ENCODE measurements at places on chromosomes 1 and 21.

DNA sequence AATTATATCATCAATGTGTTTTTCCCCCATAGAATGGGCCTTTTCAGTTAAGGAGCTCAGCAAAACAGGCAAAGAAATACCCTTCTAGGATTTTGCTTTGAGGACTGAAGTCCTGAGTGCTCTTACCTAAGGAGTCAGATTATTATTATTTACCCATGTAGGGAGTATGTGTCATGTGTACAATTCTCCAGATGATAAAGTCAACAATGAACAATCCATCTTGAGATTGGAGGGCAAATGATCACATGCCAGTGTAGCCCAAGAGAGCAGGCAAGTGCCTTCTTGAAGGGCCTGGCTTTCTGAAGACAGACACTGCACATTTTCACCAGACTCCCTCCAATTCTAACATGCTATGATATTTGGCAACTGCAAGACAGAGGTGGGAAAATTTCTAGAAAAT is 159.7 kb downstream of the PCNX2 start:
- no peak for DNase-seq

DNA sequence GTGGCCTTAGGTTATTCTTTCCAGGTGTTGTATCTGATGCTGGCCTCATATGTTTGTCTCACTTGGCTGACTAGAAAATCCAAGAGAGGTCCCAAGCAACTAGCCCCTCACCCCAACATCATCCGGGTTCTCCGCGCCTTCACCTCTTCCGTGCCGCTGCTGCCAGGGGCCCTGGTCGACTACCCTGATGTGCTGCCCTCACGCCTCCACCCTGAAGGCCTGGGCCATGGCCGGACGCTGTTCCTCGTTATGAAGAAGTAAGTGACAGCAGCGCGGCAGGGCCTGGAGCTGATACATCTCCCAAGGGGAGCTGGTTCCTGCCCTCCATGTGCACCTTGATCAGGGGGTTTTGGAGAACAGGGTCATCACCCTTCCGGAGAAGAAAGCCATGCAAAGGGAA is 11.2 kb downstream of the PINK1 start:
- no peak for DNase-seq

DNA sequence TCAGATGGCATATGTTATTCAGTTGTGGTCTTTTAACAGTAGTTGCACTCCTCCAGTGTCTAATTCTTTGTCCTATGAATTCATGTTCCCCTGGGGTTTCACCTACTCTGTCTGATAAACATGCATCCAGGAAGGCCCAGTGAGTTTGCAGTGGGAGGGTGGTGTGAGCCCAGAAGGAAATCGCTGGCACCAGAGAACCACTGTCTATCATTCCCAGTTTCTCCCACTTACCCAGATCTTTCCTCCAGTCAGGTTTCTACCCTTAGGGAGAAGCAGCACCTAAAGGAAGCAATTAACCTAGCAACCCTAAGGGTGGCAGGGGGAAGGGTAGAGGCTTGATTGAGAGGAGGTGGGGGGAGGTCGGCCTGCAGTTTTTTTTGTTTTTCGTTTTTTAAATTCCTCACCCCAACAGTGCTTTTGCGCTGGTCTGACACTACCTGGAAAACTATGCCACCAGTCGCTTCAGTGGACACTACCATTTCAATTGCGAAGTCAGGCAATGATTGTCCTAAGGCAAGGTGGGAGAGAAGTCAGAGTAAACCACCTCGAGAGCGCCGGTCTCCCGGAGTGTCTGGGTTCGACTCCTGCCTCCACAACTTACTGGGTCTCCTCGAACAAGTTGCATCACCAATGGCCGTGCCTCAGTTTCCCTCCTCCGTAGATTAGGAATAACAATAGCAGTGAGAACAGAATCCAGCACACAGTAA is 766 bp upstream of the SLC44A3 start:
- no peak for DNase-seq

DNA sequence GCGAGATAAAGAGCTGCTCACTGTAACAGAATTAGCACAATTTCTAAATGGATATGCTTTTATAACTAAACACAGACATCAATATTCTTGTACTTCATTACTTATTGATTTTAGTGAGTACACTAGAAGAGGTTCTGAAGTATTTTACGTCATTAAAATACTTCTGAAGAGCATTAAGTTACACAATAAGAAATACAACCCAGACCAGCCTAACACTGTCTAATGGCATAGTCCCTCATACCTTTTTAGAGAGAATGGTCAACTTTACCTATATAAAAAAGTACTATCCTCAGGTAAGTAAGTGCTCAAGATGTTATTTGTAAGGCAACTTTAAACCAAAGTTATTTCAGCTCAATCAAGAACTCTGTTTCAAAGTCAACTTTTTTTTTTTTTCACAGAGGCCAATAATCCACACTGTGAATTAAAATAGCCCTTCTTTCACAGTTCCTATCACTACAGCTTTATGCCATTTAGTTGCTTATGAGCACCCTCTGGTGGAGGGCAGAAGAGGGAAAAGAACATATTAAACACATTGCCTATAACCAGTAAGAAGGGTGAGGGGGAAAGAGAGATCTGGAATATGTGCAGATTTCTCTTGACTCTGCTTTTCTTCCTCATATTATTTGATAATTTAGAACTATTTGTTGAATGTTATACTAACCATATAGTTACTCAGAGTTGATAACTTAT is 182.1 kb upstream of the DMRTA2 start:
- peak; percentile 66 for DNase-seq

DNA sequence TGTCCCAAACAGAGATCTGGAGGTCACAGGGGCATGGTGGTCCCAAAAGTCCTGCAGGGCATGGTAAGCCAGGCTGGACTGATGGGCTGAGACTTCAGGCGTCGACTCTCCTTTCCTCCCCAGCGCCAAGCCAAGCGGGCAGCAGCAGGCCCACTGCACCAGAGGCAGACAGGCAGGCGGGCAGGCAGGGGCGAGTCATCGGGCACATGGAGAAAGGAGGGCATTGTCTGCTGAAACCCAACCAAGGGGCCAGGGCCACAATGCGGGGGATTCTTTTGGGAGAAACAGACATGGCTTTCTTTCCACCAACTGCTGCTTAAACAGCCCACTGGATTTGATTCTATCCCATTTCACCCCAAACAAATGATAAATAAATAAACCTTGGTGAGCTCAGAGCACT is 46.2 kb downstream of the TRABD2B start:
- DNase-seq, result no peak

- DNase-seq, result peak; percentile 33
Observed at GRCh38 chr1:171506525-171507304, 21.4 kb downstream of the PRRC2C start.

DNA sequence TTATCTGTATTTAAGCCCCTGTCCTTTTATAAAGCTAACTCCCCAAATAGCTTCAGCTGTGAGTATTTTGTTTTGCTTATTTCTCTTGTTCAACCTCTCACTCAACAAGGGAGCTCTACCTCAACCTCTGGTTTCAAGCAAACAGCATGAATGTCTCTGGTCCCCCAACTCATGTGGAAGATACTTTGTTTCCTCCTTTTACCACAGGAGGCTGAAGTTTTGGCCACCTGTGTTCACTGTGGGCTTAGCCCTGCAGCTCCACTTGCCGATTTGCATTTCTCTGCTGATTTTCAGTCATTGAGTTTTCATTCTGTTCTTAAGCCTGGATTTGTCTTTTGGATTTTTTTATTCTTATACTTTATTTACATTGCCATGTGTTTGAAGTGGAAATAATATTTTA is 613.1 kb downstream of the USP25 start:
- no peak for DNase-seq

DNA sequence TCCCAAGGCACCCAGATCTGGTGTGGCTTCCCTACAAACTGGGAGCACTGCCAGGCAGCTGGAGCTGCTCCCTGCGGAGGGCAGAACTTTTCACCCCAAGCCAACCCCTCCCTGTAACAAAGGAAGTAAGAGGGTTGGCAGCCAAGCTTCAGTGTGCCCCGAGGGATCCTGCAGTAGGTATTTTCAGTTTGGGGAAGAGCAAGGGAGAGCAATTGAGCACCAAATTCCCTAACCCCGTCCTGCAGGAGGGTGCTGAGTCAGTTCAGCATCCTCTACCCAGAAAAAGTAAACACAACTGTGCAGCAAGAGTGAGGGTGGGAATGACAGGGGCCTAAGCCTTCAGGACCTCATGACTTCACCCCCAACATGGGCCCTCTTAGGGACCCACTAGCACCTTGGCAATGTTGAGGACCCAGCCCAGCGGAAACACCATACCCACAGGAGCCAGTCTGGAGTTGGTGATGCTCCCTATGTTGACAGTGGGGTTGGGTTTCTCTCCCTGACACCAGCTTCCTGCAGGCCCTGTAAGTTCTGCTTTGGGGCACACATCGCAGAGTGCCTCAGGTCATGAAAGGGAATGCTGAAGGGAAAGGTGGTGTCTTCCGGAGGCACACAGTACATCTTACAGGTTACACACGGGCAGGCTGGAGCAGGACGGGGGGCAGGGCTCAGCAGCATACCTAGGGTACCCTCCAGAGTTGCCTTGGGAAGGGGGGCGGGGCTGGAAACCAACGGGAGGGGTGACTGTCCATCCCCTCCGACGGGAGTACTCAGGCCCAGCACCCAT is 14.8 kb downstream of the SH3BP5L start:
- DNase-seq, result peak; percentile 18

DNA sequence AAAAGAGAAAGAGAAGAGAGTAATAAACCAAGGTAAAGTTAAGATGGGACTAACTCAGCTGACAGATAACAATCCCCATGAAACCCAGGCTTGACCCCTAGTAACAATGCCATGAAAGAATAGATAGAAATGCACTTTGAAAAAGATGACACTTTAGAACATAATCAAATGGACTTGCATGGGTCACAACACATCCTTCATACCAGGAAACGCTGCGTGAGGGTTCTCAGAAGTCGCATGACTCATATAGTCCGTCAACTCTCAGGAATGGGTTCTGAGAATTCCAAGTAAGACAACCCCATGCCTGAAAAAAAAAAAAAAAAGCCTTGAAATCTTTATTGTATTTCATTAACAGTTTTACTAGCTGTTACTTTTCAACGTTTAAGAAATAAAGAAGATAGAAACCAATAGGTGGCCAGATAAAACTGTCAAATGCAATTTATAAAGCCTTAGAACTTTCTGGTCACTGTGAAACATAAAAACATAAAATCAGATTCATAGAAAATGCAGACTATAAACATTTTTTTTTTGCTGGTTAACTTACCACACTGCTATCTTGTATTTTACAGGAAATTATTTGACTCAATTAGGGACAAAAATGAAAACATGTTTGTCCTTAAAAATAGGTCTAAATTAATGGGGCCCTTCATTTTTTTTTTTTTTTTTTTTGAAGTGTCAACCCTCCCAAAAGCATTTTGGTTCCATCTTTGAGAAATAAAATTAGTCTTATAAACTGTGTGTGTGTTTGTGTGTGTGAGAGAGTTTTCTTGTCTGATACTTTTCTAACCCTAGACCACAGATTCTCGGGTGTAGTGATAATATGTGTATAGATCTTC is 202.1 kb downstream of the NCAM2 start:
- peak; percentile 99 for DNase-seq

DNA sequence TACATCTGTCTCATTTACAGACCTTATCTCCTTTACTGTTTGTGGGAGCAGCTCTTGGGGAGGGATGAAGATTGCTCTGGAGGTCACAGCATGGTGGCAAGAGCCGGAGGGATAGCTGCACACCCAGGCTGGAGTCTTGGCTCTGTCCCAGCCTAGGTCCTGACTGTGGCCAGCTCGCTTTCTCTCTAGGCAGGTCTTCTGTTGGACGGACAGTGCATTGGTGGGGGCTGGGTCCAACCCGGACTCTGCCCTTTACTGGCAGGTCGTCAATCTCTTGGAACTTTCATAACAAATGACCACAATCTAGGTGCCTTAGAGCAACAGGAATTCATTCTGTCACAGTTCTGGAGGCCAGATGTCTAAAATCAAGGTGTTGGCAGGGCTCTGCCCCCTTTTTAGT is 319.8 kb upstream of the C1orf174 start:
- no peak for DNase-seq

GRCh38 chr1:236206548-236206947 is 64.2 kb downstream of the GPR137B start:
- no peak for DNase-seq

DNA sequence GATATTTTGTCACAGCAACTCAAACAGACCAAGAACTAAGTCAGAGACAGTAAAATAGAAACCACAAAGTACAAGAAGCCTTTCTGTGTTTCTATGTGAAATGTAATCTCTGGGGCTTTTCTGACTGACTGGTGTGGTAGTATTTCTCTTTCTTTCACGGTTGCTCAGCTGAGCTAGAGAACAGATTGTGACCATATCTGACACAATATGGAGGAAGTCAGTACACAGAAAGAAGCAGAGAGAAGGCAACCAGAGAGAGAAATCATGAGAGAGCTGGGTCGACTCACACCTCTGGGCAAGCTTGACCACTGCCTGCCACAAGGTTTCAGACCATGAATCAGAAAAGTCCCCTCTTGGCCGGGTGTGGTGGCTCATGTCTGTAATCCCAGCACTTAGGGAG is 208.9 kb upstream of the GREM2 start:
- no peak for DNase-seq

- DNase-seq, result peak; percentile 39
Observed at GRCh38 chr21:33767236-33767635, 124.9 kb downstream of the ITSN1 start.

DNA sequence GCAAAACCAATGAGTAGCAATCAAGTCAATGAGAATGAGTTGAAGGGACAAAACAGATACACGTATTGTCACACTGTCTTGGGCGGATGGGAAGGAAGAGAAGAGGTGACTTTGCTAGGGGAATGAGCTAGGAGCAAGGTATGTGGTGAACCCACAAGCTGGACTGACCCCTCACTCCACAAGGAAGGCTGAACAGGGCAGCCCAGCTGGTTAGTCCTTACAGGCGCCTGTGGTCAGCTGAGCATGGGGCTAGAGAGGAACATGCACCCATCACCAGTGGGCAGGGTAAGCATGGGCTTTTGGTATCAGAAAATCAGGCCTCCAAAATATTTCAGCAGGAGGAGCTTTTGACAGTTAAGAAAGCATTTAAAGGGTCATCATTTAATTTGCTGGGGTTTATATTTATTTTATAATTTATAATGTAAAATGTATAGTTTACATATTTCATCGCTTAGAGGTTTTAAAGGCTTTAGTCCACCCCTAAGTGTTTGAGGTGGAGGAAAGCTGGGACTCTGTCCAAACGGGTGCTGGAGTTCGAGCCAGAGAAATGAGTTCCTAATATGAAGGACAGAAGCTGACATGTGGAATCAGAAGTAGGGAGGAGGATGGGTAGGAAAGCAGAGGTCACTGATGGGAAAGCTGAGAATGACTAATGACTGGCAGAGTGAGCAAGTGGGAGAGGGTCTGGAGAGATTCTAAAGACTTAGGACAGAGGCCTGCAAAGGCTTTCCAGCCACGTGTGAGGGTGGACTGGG is 22.0 kb upstream of the ACBD6 start:
- DNase-seq, result no peak

- no peak for DNase-seq
Observed at GRCh38 chr1:31866450-31867032, 50.7 kb upstream of the SPOCD1 start.

- no peak for DNase-seq
Observed at GRCh38 chr21:35857095-35857494, 203.2 kb downstream of the SETD4 start.

- peak; percentile 8 for DNase-seq
Observed at GRCh38 chr1:221869779-221870178, 127.9 kb upstream of the DUSP10 start.

GRCh38 chr1:228980232-228980937 is 245.1 kb downstream of the RHOU start:
- DNase-seq, result no peak
